ENCODE measurements at places on chromosomes 4 and X.

DNA sequence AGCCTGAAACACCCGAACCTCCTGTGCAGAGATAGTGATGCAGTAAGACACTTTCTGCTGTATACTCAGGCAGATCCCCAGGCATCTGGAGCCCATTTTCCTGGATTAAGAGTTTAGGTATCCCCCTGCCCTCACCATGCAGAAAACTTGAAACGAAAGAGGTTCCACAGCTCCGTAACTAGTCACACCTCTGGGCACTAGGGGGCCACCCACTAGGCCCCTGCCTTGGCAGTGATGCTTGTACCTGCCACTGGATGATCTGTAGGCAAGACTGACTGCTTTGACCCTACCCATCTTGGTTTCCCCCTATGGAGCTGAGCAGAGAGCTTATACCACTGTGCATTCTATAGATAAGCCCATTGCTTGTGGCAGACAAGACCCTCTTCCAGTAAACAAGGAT lies 940.6 kb downstream of the PCDH19 start:
- no peak for DNase-seq

- no peak for DNase-seq
Measured at GRCh38 chr4:80999943-81000342, 30.6 kb upstream of the BMP3 start.

GRCh38 chr4:69773484-69773883 lies 13.1 kb upstream of the SULT1B1 start:
- DNase-seq = peak; percentile 34

DNA sequence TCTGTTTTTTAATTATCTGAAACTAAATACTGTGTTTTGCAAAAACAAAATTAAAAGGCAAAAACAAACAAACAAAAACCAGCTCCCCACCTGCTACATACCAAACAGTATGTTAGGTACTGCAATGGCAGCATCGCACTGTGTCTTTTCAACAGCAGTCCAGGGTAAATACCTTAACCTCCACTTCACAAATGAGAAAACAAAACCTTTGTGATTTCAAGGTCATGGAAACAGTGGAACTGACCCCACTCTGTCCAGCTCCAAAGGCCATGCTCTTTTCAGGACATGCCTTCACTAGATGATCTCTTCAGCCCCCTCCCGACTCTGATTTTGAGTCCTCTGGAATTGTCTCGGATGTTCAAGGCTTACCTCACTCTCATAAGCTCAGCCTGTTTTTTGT lies 183.4 kb downstream of the CBR4 start:
- no peak for DNase-seq

DNA sequence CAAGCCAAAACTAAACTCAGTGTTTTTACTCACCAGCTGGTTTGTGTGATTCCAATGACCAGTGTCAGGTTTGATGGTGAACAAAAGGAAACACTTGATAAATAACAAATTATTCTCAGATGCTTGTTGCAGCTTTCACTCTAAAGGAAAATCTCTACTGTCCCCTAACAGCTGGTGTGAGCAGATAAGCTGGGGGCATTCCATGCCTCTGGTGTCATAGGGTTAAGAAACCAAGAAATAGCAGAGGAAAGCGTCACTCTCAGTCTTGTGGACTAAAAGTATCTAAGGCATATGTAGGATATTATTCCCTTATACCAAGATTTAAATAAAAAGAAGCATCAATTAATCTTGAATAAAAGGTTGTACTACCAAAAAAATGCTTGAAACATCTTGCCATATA lies 24.3 kb downstream of the TRPC5 start:
- no peak for DNase-seq

- no peak for DNase-seq
Measured at GRCh38 chrX:150565551-150565950, 2.9 kb upstream of the MTM1 start.

DNA sequence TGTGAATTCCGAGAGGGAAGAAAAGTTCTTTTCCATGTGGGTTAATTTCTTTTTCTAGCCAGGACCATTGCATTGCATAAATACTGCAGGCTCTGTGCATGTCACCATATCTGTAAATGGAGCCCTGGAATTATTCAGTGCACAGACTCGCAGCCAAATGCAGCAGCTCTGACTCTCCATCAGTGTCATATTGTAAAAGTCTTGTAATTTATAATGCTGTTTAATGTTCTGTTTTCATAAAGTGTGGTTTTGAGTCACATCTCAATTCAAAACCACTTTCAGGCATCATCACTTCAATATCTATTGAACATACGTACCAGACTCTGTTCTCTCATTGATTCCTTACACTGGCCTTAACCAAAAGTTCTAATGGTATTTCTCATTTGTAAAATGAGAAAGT lies 193.9 kb upstream of the RPL34 start:
- peak; percentile 31 for DNase-seq

DNA sequence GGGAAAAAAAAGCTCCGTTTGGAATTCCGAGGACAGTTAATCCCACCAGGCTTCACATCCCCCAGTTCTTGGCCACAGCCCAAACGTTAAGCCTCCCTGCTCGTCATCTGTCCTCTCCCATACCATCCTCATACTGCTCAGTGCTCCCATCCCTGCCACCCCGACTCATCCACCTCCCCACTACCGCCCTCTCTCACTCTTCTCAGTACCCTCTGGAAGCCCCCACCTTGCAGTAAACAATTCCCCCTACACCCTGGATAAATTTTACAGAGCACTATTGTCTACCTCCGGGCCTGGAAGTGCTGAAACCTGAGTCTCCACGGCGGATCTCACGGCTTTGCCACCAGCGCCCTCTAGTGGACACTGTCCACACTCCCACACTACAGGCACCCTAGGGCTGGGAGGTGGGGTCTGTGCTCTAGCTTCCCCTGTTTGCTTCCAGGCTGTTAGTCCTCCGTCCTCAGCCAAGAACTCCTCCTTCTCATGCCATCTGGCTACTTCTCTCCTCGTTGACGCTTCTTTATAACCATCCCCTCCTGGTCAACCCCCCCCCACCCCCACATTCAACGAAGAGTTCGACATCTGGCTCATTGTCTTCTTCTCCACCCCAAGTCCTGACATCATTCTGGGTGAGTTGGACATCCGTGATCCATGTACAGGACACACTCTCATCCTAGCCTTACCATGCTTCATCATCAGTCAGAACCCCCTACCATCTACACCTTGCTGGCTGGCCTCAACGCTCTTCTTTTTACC lies 54.5 kb downstream of the RTL9 start:
- DNase-seq = peak; percentile 48

DNA sequence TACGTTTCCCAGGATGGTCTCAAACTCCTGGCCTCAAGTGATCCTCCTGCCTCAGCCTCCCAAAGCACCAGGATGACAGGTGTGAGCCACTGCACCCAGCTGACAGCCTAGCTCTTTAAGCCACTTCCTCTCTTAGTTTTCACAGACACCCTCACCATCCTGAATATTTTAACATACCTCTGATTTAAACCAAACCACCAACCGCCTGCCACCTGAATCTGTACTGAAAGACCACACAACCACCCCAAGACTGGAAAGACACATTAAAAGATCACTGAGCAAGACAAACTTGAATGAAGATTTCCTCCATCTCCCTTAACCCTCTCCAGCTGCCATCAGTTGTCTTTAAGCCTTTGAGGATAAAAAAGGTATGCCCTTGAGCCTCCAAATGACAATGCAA lies 110.6 kb downstream of the SH3KBP1 start:
- DNase-seq = no peak

GRCh38 chr4:137343221-137343620 lies 189.1 kb downstream of the PCDH18 start:
- peak; percentile 12 for DNase-seq

DNA sequence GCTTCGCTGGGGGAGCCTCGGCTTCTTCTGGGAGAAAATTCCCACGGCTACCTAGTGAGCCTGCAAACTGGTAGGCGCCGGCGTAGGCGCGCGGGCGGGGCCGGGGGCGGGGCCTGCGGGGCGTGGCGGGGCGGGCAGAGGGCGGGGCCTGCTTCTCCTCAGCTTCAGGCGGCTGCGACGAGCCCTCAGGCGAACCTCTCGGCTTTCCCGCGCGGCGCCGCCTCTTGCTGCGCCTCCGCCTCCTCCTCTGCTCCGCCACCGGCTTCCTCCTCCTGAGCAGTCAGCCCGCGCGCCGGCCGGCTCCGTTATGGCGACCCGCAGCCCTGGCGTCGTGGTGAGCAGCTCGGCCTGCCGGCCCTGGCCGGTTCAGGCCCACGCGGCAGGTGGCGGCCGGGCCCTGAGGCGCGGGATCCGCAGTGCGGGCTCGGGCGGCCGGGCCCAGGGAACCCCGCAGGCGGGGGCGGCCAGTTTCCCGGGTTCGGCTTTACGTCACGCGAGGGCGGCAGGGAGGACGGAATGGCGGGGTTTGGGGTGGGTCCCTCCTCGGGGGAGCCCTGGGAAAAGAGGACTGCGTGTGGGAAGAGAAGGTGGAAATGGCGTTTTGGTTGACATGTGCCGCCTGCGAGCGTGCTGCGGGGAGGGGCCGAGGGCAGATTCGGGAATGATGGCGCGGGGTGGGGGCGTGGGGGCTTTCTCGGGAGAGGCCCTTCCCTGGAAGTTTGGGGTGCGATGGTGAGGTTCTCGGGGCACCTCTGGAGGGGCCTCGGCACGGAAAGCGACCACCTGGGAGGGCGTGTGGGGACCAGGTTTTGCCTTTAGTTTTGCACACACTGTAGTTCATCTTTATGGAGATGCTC lies at the start of gene HPRT1:
HPRT1 (plus strand) TSS at position 161 of the 857 bp plus-strand sequence; CDS start at position 308, 147 bp downstream.
- peak; percentile 63 for DNase-seq

DNA sequence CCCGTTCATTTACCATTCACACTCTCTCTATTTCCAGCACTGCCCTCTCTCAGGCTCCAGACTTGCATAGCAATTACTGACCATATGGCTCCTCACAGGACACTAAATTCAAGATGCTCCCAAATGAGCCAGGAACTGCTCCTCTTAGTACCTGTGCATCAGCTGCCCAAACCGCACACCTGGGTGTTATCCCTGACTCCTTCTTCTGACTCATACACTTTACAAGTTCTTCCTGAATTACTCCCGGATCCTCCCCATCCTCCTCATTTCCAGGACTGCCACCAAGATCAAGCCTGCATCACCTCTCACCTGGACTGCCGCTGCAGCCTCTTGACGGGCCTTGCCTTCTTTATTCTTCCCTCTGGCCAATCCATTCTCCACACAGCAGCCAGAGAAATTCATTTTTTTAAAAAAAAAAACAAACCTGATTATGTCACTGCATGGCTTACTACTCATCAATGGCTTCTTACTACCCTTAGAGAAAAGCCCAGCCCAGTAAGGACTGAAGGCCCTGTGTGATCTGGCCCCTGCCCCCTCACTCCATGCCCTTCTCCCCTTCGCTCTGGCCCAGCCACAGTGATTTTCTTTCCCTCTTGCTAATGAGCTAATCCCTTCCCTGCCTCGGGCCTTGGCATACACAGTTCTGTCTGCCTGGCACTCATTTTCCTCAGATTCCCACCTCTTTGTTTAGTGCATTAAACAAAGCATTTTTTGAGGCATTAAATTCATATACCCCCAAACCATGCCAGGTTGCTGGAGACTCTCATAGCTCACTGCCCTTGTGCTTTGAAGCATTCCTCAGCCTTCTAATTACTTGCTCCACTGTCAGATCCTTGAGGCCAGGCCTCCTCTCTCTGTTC lies 92.0 kb downstream of the PDGFRA start:
- no peak for DNase-seq

- no peak for DNase-seq
Measured at GRCh38 chr4:182832352-182833120, 84.7 kb downstream of the DCTD start.

DNA sequence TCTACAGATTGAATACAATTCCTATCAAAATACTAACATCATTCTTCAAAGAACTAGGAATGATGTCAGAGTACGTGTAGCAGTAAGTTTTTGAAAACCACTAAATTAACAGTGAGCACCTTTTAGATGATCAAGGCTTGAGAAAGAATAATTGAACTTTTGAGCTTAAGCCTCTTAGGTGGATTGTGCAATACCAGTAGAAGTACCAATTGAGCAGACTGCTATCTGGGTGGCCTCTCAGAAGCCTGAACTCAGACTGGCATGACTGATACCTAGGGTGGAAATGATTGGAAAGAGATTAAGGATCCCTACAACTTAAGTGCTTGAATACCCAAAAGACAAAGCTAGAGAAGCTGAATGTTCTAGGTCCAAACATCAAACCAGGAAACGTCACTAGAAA lies 200.3 kb upstream of the GALNTL6 start:
- DNase-seq = no peak

DNA sequence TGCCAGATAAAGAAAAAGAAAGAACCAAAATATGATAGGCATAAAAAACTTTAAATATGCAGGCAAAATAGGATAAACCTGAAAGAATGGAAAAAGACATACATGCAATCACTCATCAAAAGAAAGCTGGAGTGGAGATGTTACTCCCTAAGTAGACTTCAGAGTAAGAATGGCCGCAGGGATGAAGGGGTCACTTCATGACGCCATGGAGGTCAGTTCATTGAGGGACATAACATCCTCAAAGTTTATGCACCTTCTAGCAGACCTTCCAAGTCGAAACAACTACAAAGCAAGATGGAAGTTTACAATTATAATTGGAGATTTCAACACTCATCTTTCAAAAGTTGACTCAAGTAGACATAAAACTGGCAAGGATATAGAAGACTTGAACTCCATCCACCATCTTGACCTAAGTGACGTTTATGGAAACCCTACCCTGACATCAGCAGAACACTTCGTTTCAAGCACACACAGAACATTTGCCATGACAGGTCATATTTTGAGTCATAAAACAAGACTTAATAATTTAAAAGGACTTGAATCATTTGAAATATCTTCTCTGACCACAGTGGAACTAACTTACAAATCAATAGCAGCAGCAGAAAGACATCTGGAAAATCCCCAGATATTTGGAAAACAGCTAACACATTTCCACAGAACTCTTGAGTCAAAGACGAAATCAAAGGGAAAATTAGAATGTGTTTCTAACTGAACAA lies 106.0 kb upstream of the LRPAP1 start:
- DNase-seq = no peak

- DNase-seq = no peak
Measured at GRCh38 chr4:143355540-143356217, 19.0 kb downstream of the GAB1 start.

DNA sequence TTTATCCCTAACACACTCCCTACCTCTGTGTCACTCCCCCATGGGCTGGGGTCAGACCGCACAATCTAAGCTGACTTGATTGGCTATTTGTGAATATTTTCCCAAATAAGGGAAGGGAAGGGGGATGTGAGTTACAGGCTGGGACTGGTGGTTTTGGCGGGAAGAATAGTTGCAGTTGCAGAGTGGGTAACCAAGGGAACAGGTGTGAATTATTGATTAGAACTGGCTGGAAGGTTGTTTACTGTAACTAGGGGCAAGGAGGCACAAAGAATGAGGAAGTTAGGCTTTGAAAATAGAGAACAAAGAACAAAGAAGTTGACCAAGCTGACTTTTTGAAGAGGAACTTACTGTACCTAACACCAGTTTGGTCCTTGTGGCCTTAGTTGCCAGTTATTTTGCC lies 88.0 kb upstream of the XAGE2 start:
- DNase-seq = no peak
